Stimulated activated CD4-positive, alpha-beta T cell treated with anti-CD3 and anti-CD28 coated beads, Interleukin-4, amount 100 ng/mL, for 48 hours (primary cell): ENCODE measurements at places on chromosomes 6 and 20.

GRCh38 chr6:125922322-125922860 lies 34.2 kb upstream of the HINT3 start:
- DNase-seq = no peak

DNA sequence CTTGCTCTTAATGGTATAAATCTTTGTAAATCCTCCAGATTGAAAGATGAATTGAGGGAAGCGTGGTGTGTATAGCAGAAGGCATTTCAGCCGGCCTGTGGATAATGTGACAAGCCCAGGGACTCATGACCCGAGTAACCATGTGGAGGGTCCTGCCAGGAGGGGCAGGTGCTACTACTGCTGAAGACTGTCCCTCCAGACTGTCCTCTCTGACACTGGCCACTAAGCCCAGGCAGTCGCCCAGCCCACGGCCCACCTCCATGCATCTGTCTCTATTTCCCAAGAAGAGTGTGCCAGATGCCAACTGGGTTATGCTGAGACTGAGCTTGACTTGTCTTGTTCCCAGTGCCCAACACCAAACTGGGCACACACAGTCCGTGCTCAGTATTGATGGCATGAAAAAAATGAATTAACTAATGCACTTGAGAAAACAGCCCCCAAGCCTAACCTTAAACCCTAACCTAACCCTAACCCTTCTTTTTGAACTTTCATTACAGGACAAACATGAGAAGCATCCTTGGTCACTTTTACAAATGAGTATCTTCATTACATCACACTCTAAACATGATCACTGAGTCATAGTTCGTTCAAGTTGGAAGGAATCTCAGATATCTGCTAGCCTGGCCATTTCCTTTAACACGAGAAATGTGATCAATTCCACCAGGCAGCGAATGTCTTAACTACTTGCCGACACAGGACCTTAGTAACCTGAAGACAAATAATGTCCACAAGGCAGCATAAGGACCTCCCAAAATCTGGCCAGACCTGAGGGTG lies 182.2 kb upstream of the RREB1 start:
- DNase-seq = no peak

- DNase-seq = no peak
Measured at GRCh38 chr20:17619351-17620093, 49.6 kb downstream of the DSTN start.

DNA sequence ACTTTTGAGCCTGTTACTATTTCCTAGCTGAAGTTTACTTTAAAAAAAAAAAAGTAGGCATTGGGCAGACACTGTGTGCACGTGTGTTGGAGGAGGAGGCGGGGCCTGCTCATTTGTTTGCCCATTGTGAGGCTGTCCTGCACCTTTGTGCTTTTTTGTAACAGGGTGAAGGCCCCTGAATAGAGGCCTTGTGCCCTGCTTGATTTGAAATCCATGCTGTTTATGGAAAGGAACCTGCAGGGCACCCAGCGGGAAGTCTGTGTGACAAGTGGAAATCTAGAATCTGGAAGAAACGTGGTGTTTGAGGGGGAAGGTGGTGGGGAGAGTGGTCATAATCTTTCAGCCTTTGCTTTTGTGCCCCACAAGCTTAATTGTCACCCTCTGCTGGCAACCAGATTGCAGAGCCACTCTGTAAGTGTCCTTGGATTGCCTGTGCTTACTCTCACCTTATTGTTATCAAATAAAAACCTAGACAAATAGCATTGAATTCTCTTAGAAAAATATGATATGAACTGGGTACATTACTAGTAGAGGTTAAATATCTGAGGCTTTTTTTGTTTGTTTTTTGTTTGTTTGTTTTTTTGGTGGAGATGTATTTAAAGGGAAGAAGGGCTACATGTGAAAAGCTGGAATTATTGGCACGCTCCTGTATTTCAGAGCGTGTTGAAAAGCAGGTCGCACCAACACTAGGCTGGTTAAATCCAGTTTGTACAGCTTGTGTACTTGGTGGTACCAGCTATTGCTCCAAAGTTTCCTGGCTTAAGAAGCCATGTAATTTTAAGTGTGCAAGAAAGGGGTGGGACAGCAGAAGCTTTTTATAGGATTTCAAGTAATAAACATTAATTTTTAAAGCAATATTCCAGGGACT lies 156.3 kb downstream of the ARID1B start:
- no peak for DNase-seq

GRCh38 chr6:163337958-163338357 lies 76.6 kb upstream of the QKI start:
- DNase-seq = no peak

- DNase-seq = no peak
Measured at GRCh38 chr6:74277777-74278186, 581.8 kb downstream of the CD109 start.
